ENCODE measurements at places on chromosomes 13 and 19.

DNA sequence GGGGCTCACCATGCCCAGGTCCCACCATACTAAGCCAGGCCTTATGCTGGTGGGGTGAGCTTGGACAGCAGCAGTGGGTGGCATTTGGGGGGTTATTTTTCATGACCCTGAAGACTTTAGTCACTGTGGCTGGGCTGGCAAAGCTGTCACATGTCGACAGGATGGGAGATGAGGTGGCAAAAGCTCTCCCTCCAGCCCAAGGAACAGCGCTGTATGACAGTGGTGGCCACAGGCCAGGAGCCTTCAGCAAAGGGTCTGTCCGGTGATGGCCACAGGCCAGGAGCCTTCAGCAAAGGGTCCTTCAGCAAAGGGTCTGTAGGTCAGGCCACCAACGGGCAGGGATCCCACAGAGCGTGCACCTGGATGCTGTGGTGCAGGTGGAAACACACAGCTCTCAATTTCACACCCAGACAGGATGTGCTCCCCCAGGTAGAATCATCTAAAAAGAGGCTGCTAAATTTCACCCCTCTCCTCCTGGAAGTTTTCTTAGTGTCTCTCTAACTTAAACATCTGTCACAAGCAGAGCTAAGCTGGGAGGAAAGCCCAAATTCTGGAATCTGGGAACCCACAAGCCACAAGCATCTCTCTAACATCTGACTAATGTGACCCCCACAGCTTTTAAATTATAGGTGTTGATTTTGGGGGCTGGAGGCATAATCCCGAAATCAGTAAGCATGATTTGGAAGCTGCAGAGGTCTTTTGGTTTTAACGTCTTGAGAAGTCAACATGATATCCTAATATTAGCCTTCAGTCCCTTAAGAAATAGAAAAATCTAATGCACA is 23.0 kb downstream of the COL4A1 start:
- no peak for DNase-seq

- no peak for DNase-seq
Measured at GRCh38 chr13:49459580-49459979, 15.5 kb downstream of the SETDB2 start.

DNA sequence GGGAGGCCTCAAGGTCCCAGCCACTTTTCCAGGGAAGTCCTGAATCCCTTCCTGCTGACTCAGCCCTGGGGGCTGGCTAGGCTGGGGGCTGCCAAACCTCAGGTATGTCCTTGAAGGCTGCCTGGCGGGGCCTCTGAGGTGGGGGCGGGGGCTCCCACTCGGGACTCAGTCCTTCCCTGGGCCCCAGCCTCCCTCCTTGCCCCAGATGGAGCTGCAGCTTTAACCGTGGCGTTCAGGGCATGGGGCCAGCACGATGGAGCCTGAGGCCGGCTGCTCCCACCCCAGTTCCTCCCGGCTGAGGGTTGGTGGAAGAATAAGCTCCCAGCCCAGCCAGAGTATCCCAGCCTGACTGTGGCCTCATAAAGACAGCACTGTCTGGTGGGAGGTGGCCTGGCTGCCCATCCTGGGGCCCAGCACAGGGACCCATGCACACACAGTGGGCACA is 12.4 kb downstream of the CILP2 start:
- DNase-seq, result no peak

DNA sequence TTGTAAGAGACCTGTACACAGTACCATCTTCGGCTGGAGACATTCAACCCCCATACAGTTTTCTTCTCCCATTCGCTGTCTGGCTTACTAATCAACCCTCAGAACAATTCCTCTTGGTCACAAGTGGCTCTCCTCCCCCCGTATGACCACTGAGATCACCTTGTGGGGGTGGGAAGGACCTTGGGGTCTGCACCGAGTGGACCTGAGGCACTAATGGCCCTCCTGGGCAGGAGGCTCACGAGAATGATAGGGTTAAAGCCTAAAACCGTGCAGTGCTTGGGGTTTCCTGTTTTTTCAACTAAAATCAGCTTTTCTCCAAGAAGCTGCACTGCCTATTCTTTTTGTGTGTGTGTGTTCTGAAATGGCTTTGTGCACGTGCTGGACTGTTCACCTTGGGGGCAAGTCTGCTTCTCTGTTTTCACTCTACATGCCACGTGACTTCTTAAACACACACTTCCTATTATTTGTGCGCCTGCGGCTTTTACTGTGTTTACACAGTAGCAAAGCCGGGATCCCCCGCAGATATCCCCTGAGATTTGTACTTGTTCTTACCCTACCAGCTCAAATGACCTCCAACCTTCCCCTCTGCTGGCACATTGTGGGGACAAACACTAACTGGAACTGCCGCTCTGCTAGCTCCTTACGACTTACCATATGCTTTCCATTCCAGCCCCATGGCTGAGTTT is 12.3 kb downstream of the RBM26 start:
- no peak for DNase-seq

DNA sequence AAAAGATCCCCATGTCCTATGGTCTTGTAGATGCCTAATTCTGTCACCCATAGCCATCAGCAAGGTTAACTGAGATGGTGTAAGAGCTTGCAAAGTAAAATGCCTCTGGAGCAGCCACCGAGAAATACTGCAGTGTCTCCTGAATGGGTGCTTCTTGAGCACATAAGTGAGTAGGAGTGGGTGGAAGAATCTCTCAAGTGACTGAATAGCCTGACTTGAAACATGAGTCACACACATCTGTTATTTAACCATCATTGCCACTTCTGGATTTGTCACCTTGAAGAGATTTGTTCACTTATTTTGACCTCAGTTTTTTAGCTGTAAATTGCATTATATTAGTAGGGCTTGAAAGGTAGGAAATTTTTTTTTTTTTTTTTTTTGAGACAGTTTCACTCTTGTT is 2.3 kb downstream of the ZNF714 start:
- DNase-seq, result no peak

Measured in NCI-H446 treated with DMSO at 0.1 percent for 48 hours (cell line).